ENCODE measurements at places on chromosomes 2 and 18. TPM values are rescaled to one million over a fixed set of nuclear protein-coding genes. Genes with fewer than 3 reads are reported as not detected.

CKAP2L gene
- 45.9 TPM for total RNA-seq

IFT172 gene
- 11.1 TPM for total RNA-seq

SULT1C4 gene
- not detected for total RNA-seq

GORASP2 gene
- 71.1 TPM for total RNA-seq

TMEM178A gene
- total RNA-seq, result 0.20 TPM

ASB3 gene
- 25.1 TPM for total RNA-seq

SOCS6 gene
- 2.0 TPM for total RNA-seq

PID1 gene
- not detected for total RNA-seq

ANKRD30BL gene
- total RNA-seq, result not detected

LYG1 gene
- total RNA-seq, result 1.2 TPM

SP3 gene
- total RNA-seq, result 96.9 TPM

CTDP1 gene
- 41.8 TPM for total RNA-seq

PLEKHH2 gene
- 0.53 TPM for total RNA-seq

POTEF gene
- total RNA-seq, result not detected

SERPINB3 gene
- not detected for total RNA-seq

SCYGR4 gene
- not detected for total RNA-seq

KCNG3 gene
- 0.07 TPM for total RNA-seq
